ENCODE measurements at places on chromosomes 3 and 15. TPM values are rescaled to one million over a fixed set of nuclear protein-coding genes. Genes with fewer than 3 reads are reported as not detected.

Gene GP5
- 0.06 TPM for total RNA-seq

Gene TRIM42
- not detected for total RNA-seq

Gene OR5H2
- not detected for total RNA-seq

Gene CDC25A
- 0.81 TPM for total RNA-seq

Gene ISG20
- total RNA-seq, result 26.7 TPM

Gene MORF4L1
- 142 TPM for total RNA-seq

Gene CEP97
- total RNA-seq, result 6.6 TPM

DNA sequence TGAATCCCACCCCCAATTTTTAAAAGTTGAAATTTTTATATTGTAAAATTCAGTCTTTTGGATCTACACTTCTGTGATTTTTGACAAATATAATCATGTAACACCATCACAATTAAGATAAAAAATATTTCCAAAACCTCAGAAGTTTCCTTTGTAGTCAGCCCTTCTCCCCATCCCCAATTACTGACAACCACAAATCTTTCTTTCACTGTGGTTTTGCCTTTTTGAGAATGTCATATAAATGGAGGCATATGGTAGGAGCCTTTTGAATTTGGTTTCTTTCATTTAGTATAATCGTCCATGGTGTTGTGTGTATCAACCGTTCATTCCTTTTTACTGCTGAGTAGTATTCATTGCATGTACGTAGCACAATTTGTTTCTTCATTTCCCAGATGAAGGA, 7.9 kb upstream of the CILP start:
- no peak for DNase-seq

GRCh38 chr3:54159917-54160316, 37.6 kb downstream of the CACNA2D3 start:
- no peak for DNase-seq

DNA sequence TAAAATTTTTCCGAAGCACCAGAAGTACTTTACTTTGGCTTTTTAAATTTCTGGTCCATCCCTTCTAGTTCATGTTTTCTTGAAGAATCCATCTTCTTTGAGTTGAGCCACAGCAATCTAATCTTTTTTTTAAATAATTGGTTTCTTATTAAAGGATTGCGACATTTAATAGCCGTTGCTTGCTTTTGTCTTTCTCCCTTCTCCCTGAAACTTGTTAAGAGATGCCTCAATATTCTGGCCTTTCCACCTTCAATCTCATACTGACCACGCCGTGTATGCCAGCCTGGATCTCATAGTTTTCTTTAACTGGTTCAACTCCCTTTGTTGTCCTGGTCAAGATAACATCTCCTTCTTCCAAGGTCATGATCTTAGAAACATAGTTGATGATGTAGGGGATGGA, 18.4 kb upstream of the RPLP1 start:
- DNase-seq, result no peak

- DNase-seq, result no peak
Measured at GRCh38 chr3:58179235-58180098, 31.3 kb downstream of the DNASE1L3 start.

- no peak for DNase-seq
Measured at GRCh38 chr15:31400222-31400927, 73.7 kb downstream of the KLF13 start.

- no peak for DNase-seq
Measured at GRCh38 chr3:172513488-172513887, 9.7 kb downstream of the TNFSF10 start.

GRCh38 chr3:194844046-194844445, 158.4 kb downstream of the FAM43A start:
- DNase-seq, result no peak
